Astrocyte (in vitro differentiated cells and primary cell): ENCODE measurements at places on chromosomes 5 and 9.

GRCh38 chr5:154197801-154198491 lies 7.4 kb downstream of the GALNT10 start:
- peak; percentile 92 for DNase-seq

GRCh38 chr5:147586832-147587231 lies 77.0 kb upstream of the DPYSL3 start:
- DNase-seq = no peak

- no peak for DNase-seq
These were observed 547.1 kb downstream of the CCDC171 start for GRCh38 chr9:16099732-16100536.

GRCh38 chr9:34501889-34502425 lies 20.8 kb downstream of the ENHO start:
- peak; percentile 81 for DNase-seq

DNA sequence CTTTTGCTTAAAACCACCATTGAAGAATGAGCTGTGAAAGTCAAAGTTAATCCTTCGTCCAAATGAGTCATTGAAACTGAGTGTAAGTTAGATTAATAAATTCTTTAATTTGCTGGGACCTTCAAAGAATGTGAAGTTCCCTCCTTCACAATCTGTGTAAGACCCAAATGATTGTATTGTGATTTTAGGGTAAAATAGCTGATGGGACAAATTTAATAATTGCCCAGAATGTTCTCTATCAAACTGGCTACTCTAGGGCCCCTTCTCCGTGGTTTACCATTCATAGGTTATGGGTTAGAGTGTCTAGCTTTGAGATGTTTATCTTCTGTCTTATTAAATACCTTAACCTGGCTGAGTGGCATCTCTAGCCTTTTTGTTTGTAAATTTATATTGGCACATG lies 11.9 kb downstream of the C1QTNF3 start:
- DNase-seq = no peak
